ENCODE measurements at places on chromosomes 5 and 9.
A peak's percentile ranks its signal among the peaks of the same experiment; 100 is the strongest.

DNA sequence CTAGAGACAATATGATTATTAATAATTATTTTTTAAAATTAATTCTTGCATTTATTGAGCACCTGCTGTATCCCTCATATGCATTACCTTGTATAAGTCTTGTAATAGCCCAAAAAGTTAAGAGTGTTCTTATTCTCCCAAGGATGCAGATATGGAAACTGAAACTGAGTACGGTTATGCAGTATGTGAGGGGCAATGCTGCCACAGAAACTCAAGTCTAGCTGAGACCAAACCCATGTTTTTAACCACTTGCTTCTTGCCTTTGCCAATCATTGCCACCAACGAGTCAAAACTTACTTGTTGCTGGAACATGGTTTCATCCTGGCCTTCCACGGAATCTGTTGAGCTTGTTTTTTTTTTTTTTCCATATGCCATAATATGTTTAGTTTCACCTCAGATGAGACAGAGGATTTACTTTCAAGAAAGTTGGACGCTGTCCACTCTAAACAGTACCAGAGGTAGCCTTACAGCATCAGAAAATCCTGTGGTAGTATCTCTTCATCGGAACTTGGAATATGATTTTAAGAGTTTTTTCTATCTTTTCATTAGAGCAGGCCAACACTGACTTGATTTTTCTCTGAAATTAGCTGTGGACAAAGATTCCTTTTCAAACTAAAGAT, 27.9 kb downstream of the DOCK8 start:
- no peak for DNase-seq

DNA sequence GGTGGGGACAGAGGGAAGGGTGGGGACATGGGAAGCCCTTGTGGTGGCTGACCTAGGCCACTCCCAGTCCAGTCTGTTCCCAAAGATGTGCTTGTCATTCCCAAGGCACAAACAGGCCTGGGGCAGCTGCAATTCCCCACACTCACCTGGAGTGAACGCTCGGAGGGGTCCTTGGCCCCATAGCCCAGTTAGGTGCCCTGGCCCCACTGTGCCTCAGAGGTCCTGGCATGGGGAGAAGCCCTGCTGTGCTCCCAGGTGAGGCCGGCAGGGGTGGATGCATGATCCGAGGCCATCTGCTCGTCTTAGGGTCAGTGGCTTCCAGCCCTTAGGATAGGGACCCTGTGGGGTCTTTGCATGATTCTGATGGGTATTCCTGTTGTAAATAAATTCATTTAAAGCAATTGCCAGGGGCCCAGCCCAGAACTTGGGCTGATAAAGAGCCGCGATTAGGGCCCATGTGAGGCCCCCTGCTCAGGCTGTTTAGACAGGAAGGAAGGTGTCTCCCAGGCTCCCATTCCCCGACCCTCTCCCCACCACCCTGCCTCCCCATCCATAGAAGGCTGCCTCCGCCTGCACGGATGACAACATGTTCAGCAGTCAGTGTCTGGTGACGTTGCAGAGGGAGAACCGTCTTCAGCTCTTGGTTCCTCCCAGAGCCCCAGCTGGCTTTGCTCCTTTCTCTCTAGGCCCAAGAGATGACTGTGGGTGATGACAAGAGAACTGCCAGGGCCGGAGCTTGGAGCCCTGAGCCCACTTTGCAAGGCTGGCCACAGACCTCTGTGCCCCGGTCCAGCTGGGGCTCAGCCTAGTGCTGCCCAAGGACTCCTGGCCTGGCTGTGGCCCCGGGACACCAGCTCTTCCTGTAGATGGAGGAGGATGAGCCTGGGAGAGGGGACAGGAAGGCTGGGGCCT, 28.4 kb upstream of the IRX4 start:
- DNase-seq: no peak

GRCh38 chr5:141245250-141245717, at the start of gene PCDHB15:
TSS of gene PCDHB15 (plus strand) at chr5:141245395. CDS start at chr5:141245579, 184 bp downstream.
- no peak for DNase-seq

GRCh38 chr5:180825768-180826525, 23.3 kb upstream of the MGAT1 start:
- no peak for DNase-seq

DNA sequence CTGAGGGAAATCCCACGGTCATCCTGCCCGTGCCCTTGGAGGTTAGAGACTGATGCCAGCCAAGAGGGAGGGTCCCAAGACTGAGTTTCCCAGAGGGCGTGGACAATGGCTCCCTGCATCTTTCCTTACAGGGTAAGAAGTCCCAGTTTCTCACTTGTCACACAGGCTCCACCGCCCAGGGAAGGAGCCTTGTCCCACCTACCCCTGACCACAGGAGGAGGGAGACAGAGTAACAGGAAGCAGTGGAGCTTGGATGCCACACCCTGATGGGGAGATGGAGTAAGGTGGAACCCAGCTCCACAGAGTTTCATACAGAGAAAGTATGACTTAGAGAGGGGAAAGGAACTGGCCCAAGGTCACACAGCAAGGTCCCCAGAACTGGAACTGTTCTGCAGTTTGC, 9.4 kb upstream of the CD74 start:
- no peak for DNase-seq

DNA sequence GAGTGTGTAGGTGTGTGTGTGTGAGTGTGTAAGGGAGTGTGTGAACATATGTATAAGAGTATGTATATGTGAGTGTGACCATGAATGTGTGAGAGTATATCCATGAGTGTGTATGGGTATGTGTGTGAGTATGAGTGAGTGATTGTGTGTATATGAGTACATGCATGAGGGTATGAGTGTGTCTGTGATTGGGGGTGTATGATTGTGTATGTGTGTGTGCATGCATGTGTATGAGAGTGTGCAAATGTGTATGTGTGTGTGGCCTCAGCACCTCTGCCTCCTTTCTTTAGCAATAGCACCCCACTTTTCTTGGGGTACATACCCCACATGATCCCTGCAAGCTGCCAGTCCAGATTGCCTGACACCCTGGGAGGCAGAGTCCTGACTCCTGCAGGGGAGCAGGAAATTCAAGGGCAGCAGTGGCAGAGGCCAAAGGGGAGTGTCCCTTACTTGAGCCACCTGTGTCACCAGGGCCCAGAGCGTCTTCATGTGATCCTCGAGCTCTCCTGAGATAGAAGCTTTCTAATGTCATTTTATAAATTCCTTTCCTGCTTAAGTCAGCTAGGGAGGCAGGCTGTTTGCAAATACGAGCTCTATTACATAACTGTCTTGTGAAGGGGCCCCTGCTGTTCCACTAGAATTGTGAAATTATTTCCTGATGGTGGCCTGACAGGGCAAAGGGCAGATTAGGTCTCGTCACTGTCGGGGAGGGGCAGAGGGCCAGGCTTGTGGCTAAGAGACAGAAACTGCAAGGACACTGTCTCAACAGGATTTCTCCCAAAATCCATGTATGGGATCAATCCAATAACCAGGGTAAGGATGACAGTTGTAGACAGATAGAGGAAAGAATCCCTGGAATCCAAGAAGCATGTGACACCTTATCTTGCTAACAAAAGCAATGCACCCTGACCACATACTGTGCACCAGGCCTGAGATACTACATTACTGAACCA, 389.1 kb downstream of the GADD45G start:
- DNase-seq: peak; percentile 73

DNA sequence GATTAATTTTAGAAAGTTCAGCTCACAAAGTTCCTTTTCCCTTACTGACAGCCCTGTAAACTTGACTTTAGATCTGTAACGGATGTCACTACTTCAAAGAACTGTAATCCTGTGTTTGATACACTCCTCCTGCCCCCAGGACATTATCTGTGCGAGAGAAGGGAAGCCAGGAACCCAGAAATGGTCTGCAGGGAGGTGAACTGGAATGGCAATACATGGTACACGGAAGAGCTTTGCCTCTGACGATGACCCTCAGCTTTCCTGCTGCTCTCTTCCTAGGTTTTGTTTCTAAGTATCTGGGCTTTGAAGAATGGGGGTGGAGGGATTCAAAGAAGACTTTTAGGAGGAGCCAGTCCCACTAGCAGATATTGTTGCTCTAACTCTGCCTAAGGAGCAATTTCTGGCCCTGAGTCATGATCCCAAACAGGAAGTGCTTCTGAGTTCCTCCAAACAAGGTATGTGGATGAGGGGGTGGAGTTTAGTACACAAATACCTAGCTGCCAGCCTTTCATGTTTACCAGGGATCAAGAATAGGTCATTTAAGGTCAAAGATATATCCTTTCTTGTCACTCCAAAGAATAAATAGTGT, 43.4 kb upstream of the TMC1 start:
- DNase-seq: peak; percentile 79

DNA sequence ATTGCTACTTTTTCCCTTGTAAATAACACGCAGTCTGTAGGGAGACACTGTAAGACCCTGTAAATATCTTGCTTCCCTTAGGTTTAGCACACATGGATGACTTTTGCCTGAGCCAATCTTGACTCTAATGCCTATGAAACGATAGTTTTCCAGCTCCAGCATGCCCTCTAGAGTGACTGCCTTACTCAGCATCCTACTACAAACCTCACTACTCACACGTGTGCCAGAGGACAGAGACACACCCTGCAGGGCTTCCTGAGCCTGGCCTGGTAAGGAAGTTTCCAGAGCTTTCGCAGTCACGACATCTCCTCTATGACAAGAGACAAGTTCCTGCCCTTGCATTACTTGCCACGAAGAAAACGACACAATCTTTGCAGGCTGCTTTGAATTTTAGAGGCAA, 138.1 kb downstream of the ATPSCKMT start:
- peak; percentile 11 for DNase-seq

GRCh38 chr9:123419091-123419490, 63.1 kb downstream of the CRB2 start:
- DNase-seq: no peak

GRCh38 chr9:125626187-125626586, 80.8 kb downstream of the MAPKAP1 start:
- no peak for DNase-seq

DNA sequence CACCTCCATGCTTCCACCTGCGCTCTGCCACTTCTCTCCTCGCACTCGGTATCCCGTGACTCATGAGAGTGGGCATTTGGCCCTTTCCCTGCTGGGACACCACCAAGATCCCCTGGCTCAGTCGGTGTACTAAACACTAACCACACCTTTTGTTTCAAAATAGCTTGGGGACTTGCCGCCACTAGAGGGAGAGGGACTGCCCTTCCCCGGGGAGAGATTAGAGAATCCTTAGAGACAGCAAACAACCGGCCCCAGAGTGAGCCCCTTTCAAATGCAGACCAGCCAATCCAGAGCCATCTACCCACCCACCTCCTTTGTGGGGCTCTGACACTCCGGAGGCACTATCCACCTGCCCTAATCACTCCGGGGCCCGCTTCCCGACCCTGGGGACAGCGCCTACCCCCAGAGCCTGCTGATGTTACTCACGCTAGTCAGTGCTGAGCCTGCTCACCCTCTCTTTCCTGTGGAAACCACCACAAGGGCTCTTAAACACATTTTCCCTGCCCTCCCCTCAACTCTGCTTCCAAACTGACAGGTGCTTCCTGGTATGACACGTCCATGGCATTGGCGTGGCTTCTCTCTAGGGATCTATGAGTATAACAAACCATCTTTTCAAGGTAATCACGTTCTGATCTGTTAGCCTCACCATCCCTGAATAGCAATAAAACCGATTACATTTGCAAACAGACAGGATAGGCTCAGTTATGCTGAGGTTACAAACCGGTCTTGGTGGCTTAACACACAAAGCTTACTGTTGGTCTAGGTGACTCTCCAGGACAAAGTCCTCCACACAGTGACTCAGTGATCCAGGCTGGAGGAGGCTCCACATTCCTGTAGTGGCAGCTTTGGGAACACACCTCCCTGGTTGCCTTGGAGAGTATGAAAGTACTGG, 180.1 kb upstream of the MVB12B start:
- peak; percentile 81 for DNase-seq

GRCh38 chr5:175695161-175696126, 37.6 kb downstream of the HRH2 start:
- DNase-seq: no peak

GRCh38 chr9:136228107-136228875, 17.3 kb downstream of the QSOX2 start:
- DNase-seq: no peak

GRCh38 chr9:26786564-26786963, 106.0 kb downstream of the CAAP1 start:
- DNase-seq: no peak

DNA sequence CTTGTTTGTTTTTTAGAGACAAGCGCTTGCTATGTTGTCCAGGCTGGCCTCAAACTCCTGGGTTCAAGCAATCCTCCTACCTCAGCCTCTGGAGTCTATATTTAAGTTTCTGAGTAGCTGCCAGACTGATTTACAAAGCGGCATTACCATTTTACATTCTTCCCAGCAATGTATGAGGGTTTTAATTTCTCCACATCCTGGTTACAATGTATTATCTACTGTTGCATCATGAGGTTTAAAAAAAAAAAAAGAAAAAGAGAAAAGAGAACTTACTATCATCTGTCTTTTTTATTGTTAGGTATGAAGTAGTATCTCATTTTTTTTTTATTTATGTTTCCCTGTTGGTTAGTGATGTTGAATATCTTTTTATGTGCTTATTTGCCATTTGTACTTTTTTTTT, 18.9 kb upstream of the CLINT1 start:
- no peak for DNase-seq

GRCh38 chr9:88835772-88836171, 155.5 kb upstream of the S1PR3 start:
- no peak for DNase-seq

DNA sequence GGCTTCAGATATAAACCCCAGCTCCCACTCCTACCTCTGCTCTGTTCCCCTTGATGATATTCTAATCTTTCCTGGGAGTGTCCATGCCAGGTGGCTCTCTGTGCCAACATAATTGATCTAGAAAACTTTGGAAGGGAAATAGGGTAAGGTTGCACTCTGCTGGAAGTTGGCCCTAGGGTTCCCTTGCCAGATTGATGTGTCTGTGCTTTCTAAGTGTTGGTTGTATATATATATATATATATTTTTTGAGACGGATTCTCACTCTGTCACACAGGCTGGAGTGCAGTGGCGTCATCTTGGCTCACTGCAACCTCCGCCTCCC, 23.6 kb downstream of the ACTL7B start:
- no peak for DNase-seq

DNA sequence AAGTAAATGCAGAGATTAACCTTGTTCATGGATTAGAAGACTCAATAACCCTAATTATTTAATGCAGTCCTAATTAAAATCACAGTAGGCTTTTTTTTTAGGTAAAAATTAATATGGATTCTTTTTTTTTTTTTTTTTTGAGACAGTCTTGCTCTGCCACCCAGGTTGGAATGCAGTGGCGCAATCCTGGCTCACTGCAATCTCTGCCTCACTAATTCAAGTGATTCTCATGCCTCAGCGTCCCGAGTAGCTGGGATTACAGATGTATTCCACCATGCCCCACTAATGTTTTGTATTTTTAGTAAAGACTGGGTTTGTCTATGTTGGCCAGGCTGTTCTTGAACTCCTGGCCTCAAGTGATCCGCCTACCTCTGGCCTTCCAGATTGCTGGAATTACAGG, 40.6 kb downstream of the DENND4C start:
- DNase-seq: no peak

GRCh38 chr5:151496041-151496484, 48.7 kb downstream of the SLC36A1 start:
- no peak for DNase-seq

GRCh38 chr5:147286296-147286695, 51.5 kb downstream of the STK32A start:
- DNase-seq: no peak

- peak; percentile 15 for DNase-seq
Measured at GRCh38 chr9:112570671-112571167, 84.1 kb downstream of the KIAA1958 start.

- DNase-seq: no peak
Measured at GRCh38 chr9:130868230-130868629, 28.4 kb downstream of the QRFP start.

- no peak for DNase-seq
Measured at GRCh38 chr5:60334281-60334713, 365.7 kb downstream of the DEPDC1B start.
